Ecto neural progenitor cell (in vitro differentiated cells): ENCODE measurements at places on chromosomes 16 and 17.
A peak's percentile ranks its signal among the peaks of the same experiment; 100 is the strongest.

DNA sequence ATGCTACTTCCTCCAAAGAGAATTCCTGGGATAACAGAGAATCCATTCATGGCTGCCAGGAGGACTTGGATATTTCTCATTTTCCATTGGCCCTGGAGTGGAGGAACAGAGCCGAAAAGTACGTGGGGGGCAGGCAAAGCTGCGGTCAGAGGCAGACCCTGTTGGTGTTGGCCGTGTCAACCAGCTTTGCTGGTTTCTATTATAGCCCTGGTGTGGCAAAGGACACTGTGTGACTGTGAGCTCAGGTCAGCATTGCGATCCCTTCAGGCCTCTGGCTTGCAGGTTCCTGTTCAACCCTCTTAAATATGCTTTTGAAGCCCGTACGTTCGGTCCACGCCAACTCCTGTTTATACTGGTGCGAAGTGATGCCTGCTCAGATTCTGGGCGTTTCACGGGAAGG lies 596.2 kb downstream of the MAF start:
- no peak for DNase-seq

DNA sequence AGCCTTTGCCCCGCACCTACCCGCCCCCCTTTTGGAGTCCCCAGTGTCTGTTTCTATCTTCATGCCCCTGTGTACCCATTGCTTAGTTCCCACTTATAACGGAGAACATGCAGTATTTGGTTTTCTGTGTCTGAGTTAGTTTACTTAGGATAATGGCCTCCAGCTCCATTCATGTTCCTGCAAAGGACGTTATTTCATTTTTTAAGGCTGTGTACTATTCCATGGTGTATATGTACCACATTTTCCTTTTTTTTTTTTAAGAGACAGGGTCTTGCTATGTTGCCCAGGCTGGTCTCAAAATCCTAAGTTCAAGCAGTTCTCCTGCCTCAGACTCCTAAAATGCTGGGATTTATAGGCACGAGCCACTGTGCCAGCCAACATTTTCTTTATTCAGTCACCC lies 4.1 kb upstream of the TGFB1I1 start:
- DNase-seq: no peak

DNA sequence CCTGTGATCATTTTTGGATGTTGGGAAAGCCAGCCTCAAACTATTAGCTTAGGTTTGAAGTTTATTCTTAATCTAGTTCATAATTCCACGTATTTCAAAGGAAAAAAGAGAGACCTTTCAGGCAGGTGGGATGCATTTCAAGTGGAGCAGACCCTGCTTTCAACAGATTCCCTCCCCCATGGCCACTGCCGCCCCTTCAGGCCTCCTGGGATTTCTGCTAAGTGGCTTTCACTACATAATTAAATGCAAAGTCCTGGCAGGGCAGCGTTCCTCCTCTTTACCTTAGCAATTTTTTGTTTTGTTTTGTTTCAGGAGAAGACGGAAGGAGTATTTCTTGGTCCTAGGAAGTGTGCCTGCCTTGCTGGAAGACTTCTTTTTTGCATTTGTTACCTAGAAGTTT lies 36.6 kb downstream of the MAF start:
- no peak for DNase-seq

- no peak for DNase-seq
Measured at GRCh38 chr17:81012574-81013447, 21.2 kb downstream of the CHMP6 start.

- no peak for DNase-seq
Measured at GRCh38 chr16:85306071-85306792, 194.0 kb upstream of the CIBAR2 start.

- DNase-seq: no peak
Measured at GRCh38 chr17:80397034-80397387, 18.0 kb upstream of the ENDOV start.

- no peak for DNase-seq
Measured at GRCh38 chr16:73547552-73548403, 499.9 kb upstream of the ZFHX3 start.

- DNase-seq: no peak
Measured at GRCh38 chr16:73015612-73016487, 32.1 kb downstream of the ZFHX3 start.

DNA sequence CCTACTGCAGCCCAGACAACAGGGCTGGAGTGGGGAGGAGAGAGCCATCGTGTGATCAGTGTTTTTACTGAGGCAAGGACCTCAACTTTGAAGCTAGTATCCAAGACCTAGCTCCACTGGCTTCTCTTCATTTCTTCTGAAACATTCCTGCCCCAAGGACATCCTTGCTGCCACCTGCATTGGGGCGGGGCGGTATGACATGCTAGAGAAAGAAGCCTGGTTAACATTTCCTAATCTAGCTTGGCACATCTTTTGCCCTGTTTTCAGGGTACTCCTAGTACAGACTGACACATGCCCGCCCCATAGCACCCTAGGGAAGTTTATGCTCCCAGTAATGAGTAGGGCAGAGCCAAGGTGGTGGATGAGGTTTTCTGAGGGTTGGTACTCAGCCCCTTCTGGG lies 17.8 kb upstream of the ANKRD40CL start:
- no peak for DNase-seq

- DNase-seq: peak; percentile 76
Measured at GRCh38 chr17:80195671-80196529, 24.2 kb downstream of the SGSH start.

DNA sequence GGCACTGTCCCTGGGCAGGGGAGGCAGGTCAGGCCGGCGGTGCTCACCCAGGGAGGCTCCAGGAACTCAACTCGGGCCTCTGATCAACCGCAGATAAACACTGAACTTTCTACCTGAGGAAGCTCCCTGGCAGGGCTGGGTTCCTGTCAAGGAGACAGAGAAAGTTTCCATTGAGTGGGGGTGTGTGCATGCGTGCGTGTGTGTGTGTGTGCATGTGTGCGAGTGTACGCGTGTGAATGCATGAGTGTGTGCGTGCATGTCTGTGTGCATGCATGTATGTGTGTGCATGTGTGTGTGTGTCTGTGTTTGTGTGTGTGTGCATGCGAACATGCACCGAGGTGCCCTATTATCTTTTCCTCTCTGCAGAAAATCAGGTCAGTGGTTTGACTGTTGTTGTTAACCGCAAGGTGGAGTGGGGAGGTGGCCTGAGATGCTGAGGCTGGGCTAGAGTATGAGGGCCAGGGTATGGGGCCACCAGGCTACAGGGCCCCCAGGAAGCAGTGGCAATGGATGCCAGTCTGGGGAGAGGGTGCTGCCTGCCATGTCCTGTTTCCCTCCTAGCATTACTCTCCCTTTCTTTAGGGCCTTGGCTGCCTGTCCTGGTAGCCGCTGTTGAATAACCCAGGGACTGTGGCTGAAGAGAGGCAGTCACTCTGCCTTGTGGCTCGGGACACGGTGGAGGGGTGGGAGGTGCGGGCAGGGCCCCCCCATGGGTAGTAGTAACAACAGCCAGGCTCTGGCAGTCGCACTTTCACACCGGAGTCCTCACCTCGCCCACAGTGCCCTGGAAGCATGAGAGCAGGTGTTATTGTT lies 24.0 kb downstream of the CCR7 start:
- DNase-seq: no peak

- DNase-seq: no peak
Measured at GRCh38 chr16:85625053-85625452, 11.9 kb downstream of the GSE1 start.

GRCh38 chr16:69031877-69032301 lies 73.6 kb upstream of the HAS3 start:
- DNase-seq: no peak

DNA sequence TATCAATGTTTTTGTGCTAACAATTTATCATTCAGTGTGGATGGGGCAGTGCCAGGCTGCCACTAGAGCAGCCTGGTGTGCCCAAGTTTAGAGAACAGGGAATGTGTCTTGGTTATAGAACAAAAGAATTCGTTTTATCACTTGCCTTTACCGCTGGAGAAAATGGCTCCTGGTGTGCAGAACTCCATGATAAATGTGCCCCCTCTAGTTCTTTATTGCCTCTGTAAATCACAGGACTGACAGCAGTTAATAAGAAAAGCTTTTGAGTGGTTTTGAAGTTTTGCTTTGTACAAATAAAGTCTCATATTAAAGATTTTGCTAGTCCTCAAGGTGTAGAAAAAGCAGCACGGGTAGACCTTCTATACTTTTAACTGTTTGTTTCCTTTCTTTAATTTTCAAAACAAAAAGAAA lies 28.2 kb upstream of the PSMD7 start:
- no peak for DNase-seq

DNA sequence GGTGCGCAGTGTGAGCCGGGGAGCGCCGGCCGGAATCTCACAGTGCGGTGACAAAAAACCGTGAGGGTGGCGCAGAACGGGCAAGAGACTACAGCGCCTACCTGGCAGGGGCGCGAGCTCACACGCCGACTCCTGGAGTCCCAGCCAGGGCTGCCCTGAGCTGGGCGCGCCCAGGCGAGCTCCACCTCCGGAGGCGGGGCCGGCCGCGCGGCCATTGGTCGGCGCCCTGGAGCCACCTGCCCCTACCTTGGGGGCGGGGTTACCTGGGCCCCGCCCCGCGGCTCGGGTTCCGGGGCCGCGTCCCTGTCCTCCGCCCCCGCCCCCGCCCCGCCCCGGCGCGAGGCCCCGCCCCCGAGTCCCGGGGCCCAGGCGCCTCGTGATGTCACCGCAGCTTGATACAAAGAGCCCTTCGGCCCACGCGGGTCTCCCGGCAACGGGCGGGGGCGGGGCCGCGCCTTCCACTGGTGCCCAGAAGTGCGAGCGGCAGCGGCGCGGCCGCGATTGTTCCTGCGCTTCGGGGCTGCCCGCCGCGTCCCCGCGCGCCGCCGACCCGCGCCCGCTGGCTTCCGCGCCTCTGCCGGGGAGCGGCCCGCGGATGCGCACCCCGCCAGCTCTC lies 96.3 kb downstream of the RAB11FIP4 start:
- DNase-seq: peak; percentile 97

- DNase-seq: no peak
Measured at GRCh38 chr17:40556884-40557414, 8.3 kb downstream of the CCR7 start.

DNA sequence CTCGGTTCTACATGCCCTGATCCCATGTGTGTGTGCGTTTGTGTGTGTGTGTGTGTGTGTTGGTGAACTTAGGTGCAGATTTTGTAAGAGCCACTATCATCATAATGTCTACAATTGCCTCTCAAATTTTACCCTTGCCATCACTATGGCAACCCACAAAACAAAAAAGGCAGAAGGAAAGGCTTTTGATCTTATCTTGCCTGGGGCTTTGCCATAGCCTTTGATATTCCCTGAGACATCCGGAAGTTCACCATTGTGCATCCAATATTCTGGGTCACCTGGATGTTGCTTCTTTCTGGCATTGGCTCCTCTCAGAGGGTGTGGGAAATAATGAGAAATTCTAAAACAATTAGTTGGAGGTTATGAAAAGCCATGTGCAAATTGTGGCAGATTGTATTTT lies 114.7 kb downstream of the HAPSTR1 start:
- DNase-seq: no peak

- DNase-seq: no peak
Measured at GRCh38 chr16:66364959-66365306, 1.6 kb upstream of the CDH5 start.

DNA sequence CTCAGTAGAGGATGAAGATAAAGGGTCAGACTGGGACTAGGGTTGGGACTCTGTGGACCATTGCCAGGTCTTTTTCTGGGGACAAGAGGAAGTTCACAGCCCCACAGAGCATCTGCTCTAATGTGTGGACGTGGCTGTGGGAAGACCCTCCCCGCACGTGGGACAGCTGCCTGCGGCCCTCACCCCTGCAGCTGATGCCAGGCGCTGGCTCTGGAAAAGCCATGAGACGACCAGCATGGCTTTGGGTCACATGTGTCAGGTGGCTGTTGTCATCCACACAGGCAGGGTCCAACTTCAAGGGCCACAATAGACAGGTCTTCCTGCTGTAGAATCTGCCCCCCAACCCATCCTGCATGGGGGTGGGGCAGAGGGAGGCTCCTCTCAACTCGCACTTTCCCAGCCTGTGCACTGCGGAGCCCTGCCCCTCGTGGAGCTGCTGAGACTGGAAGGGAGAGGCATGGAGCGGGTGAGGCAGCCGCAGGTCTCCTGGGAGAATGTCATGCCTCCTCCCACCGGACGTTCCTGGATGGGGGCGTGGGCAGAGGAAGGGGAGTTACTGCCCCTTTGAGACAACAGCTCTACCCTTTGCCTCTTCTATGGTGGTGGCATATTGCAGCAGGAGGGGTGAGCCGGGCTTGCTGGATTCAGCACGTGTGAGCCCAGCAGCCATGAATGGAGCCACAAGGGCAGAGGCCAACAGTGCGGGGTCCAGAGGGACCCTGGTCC lies 53.4 kb downstream of the PIMREG start:
- DNase-seq: peak; percentile 52

GRCh38 chr16:64627288-64627687 lies 494.6 kb downstream of the CDH11 start:
- DNase-seq: no peak

- DNase-seq: no peak
Measured at GRCh38 chr17:15392326-15392741, 50.9 kb upstream of the TEKT3 start.

DNA sequence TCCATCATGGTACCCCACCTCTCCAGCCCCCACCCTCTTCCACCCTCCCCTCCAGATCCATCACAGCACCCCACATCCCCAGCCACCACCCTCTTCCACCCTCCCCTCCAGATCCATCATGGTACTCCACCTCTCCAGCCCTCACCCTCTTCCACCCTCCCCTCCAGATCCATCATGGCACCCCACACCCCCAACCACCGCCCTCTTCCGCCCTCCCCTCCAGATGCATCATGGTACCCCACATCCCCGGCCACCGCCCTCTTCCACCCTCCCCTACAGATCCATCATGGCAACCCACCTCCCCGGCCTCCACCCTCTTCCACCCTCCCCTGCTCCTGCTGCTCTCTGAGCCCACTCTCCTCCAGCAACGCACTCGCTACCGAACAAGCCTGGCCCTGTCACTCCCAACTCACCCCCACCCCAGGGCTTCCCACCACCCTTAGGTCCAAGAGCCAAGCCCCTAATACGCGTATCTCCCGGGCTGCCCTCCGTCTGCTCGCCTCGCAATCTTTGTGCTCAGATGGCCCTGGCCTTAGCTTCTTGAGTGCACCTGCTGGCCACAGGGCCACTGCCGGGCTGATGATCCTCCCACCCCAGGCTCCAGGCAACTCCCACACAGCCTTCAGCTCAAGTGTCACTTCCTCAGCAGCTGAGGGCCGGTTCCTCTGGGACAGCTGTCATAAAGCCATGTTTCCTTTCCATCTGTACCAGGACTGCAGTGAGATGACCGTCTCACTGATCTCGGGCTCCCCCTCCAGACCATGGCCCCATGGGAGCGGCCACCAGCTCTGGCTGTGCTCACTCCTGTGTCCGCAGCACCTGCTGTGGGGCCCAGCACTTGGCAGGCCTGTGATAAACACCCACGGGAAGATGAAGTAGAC lies 25.5 kb downstream of the KDM8 start:
- DNase-seq: no peak
